Fibroblast of skin of abdomen (primary cell): ENCODE measurements at places on chromosomes 2 and 18.

- DNase-seq: no peak
Measured at GRCh38 chr2:177445200-177445599, 52.6 kb downstream of the AGPS start.

DNA sequence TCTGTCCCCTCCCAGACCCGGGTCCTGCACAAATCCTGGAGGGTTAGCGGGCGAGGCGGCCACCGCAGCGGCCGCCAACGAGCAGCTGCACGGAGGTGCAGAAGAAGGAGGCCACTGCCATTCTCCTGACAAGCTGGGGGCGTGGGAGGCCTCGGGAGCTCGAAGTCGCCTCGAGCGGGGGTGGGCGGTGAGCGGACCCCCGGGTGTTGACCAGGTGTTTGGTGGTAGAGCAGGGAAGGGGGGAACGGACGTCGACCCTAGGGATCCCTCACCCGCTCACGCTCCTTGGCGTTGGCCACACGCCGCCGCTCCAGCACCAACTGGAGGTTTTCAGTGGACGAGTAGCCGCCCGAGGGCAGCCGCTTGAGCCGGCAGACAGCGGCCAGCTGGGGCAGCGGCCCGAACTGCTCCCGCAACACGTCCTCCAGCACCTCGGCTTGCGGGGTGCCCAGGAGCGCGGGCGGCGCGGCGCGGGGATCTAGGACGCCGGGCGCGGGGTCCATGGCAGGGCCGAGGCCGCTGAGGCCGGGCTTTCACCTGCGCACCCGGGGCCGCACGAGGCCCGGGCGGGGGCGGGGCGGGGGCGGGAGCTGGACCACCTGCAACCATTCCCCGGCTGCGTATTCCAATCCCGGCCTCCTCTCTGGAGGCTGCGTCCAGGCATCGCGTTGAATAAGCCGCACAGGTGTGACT is at the start of gene FIGLA:
Gene FIGLA, minus strand, starts transcription at position 508 of the 693 bp plus-strand sequence. Its CDS starts 5 bp downstream, at position 503.
- DNase-seq: no peak

DNA sequence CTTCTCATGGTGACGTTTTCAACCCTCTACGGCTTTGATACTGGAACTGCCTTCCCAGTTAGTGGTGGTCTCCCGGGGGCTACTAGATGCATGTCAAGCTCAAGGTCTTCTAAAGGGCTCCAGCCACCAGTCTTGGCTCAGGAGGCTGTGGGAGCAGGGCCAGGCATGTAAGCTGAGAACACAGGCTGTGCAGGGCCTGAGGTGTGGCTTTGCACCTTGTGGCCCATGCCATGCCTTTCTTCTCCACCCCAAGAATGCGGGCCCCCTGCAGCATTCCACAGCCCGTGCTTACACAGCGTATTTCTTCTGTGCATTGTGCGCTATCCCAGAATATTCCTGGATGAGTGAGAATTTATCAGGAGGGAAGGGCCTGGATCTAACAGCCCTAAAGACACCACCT is 144.9 kb downstream of the SEPTIN10 start:
- no peak for DNase-seq

DNA sequence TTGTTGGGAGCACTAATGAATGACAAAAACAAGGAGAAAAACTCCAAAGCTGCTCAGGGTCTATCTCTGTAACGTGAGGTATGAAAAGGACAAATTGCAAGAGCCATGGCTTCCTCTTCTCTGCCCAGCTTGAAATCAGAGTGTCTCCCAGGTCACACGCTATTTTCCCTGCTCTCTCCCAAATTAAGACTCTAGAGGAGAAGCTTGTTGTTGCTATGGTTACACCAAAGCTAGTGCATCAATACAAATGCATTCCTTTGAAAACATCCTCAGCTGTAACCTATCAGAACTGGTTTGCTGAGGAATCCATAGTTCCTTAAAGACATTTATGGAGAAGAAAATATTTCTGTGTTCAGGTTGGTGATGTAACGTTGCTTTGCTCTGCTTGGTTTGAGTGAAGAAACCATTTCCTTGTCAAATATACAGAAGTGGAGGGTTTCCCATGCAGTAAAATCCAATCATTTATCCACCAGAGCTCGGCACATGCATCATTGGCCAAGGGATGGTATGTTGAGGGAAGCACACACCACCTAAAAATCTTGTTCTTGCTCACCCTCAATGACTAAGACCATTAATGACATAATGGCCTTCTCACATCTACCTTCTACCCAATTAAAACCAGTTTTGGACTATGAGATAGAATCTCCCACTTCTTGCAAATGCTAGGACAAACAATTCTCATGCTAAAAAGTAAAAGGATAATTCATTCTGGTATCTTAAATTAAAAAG is 2135.6 kb upstream of the CELF4 start:
- DNase-seq: no peak

GRCh38 chr2:20223407-20224163 is 1.3 kb downstream of the SDC1 start:
- peak; percentile 43 for DNase-seq

GRCh38 chr2:204143216-204144014 is 206.9 kb downstream of the ICOS start:
- DNase-seq: no peak

GRCh38 chr2:56184500-56185011 is 766 bp downstream of the CCDC85A start:
- DNase-seq: no peak

DNA sequence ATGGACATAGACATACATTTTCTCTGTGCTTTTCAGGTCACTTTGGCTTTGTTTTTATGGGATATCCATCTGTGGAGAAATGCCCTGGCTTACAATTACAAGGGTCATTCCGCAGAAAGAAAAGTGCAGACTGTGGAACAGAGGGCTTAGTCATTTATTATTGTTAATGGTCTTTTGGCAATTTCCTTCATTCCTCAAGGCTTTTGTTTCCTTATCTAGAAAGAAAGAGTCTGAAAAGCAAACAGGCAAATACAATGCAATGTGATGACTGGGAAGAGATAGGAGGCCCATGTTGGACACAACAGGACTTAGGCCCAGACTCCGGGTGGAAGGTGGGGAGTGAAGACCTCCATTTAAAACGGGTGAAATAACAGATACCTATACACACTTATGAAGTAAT is 129.5 kb upstream of the CAVIN2 start:
- DNase-seq: peak; percentile 45
